ENCODE measurements at places on chromosomes 1 and 21. TPM values are rescaled to one million over a fixed set of nuclear protein-coding genes. Genes with fewer than 3 reads are reported as not detected.

GRCh38 chr1:154220970-154221277, 169 bp downstream of the UBAP2L start:
- H3K36me3 ChIP-seq = no peaks in the 10 kb centered on the region
- peak overlapping the region; percentile 73 for H3K4me3 ChIP-seq
- no peaks in the 10 kb centered on the region for H3K27me3 ChIP-seq
- peak overlapping the region; percentile 95 for H3K27ac ChIP-seq
- H3K4me1 ChIP-seq = peaks cover 4% of the 10 kb centered on the region
- no peak for DNase-seq

DNA sequence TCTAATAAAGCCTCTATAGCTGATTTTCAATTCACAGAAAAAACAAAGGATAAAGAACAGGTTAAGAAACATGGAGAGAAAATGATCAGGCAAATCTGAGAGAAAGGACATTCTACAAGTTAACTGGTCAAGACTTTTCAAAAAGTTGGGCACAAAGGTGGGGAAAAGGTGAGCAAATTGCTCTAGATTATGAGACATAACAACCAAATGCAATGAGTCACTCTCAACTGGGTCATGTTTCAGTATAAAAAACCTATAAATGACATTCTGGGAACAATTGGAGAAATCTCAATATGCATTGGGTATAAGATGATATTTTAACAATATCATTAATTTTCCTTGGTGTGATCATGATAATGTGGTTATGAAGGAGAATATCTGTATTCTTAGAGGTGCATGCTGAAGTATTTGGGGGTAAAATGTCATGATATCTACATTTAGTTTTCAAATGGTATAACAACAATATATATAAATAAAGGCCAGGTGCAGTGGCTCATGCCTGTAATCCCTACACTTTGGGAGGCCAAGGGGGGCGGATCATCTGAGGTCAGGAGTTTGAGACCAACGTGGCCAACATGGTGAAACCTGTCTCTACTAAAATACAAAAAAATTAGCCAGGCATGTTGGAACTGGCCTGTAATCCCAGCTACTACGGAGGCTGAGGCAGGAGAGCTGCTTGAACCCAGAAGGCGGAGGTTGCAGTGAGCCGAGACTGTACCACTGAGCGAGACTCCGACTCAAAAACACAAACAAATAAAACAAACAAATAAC, 27.0 kb downstream of the ANKRD13C start:
- no peak overlapping the region for H3K27ac ChIP-seq
- H3K27me3 ChIP-seq = no peaks in the 10 kb centered on the region
- peaks cover 2% of the 10 kb centered on the region for H3K36me3 ChIP-seq
- no peaks in the 10 kb centered on the region for H3K4me1 ChIP-seq
- DNase-seq = no peak
- no peak overlapping the region for H3K4me3 ChIP-seq

DNA sequence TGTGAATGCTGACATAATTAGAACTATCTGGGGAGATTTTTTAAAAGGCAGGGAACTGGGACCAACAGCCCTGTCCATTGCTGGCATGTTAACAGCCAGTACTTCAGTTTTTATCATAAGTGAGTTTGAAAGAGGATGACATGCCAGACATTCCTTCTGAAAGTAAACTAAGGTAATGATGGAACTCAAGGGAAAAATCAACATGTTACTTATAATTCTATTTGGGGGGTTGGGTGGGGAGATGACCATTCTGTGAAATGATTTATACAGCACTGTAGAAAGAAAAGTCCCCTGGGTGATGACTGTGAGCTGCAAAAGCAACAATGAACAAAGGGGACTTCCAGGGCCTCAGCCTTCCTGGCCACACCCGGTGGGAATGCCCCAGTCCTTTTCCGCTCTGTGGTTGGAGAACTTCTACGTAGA, 5.4 kb upstream of the LAMC2 start:
- no peak overlapping the region for H3K27ac ChIP-seq
- H3K27me3 ChIP-seq = no peaks in the 10 kb centered on the region
- H3K4me3 ChIP-seq = no peak overlapping the region
- H3K36me3 ChIP-seq = no peaks in the 10 kb centered on the region
- H3K4me1 ChIP-seq = no peaks in the 10 kb centered on the region

DNA sequence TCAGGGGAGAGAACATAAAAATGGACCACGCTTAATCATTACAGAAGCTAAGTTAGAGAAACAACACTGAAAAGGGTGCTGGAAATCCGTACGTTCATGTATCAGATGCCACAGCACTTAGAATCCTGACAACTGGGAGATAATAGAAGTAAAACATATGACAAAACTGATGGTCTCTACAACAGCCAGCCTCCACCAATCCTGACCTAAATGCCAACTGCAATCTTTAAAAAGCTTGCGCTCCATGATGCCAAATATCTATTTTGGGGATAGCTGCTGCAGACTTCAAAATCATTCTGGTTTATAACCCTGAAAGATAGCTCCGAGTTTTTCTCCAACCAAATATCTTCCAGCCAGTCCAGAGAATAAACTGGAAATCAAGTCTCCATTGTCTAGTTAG, 178.3 kb downstream of the RERE start:
- no peaks in the 10 kb centered on the region for H3K36me3 ChIP-seq
- H3K4me1 ChIP-seq = no peaks in the 10 kb centered on the region
- no peak overlapping the region for H3K27ac ChIP-seq
- no peaks in the 10 kb centered on the region for H3K27me3 ChIP-seq

Gene S100A7
- total RNA-seq = not detected

Measured in right lobe of liver (tissue), 6 donors.